Activated T-helper 2 cell treated with anti-CD3 and anti-CD28 coated beads, Interferon-gamma antibody, Interleukin-2, Interleukin-4, amounts not matched to agents 10 μg/mL and 5 μg/mL and 100 μg/mL, durations not matched to agents 14 hours and 24 hours and 36 hours (primary cell): ENCODE measurements at places on chromosomes 5 and 9.
A peak's percentile ranks its signal among the peaks of the same experiment; 100 is the strongest.

DNA sequence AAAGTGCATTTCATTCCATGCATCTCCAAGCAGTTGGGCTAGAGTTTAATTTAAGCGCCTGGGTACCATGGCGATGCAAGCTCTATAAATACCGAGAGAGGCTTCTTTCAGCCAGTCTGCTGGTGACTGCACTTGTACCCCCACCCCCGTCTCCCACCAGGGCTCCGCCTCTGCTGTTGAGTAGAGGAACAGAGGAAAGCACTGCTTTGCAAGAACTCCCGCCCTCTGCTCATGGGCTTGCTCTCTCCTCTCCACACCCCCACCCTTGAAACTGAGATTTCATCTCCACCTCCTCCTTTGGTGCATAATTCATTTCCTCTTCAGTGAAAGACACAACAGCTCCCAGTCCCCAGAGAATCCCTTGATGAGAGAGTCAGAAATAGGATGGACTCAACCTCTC is 5.1 kb upstream of the WWC1 start:
- no peak for DNase-seq

DNA sequence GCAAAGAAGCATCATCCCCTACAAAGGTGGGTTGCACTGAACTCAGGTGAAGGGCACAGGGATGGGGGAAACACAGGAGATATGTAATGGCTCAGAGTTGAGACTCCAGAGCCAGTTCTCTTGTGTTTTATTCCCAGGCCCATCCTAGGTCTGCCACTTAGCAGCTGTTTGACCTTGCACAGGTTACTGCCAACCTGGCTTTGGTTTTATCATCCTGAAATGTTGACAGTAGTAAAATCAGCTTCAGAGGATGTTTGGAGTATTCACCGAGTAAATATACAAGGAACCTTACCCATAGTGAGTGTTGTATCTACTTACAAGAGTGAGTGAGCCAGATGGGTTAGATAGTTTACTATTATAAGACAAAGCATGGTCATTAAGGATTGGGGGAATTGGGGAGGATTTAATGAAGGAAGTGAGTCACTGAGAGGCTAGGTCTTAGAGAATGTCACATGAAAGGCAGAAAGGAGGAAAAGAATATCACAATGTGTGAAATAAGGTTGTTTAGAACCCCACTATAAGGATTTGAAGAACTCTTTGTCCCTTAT is 141.3 kb downstream of the MAN2A1 start:
- DNase-seq = no peak

GRCh38 chr9:378263-378662 is 163.6 kb downstream of the DOCK8 start:
- peak; percentile 10 for DNase-seq

DNA sequence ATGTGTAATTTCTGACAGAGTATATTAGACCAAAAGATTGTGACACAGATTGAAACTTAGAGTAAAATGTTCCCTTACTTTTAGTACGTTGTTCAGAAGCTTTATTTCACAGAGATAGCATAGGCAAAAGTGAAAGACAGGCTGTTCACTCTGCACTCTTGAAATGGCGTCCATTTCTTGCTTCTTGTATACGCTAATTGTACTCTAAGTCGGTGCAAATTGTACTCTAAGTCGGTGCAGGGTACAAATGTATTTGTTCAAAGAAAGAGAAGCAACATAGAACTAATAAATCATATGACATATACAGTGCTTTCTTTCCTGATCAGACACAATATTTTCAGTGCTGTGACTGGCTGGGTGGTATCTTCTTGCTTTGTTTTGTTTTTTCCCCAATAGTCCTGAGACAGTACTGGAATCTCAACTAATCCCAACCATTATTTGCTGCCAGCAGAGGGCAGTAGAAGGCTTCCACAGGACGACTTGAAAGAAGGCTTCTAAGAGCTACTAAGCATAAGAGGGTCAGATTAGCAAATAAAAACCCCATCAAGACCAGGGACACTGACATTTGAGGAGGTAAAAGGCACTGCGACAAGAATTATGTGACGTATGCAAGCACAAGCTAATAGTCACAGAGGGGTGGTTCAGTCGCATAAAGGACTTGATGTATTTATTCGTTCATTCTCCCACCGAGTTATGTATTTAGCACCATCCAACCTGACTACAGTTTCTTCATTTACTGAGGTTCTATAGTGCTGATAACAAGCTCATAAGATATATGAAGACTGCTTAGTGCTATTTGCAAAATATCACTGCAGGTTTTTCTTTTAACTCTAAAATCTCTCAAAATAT is 831.8 kb downstream of the TAF11L14 start:
- peak; percentile 14 for DNase-seq

GRCh38 chr5:35151146-35151920 is 79.0 kb downstream of the PRLR start:
- DNase-seq = no peak

GRCh38 chr9:130360672-130361071 is 84.1 kb upstream of the ASS1 start:
- no peak for DNase-seq

DNA sequence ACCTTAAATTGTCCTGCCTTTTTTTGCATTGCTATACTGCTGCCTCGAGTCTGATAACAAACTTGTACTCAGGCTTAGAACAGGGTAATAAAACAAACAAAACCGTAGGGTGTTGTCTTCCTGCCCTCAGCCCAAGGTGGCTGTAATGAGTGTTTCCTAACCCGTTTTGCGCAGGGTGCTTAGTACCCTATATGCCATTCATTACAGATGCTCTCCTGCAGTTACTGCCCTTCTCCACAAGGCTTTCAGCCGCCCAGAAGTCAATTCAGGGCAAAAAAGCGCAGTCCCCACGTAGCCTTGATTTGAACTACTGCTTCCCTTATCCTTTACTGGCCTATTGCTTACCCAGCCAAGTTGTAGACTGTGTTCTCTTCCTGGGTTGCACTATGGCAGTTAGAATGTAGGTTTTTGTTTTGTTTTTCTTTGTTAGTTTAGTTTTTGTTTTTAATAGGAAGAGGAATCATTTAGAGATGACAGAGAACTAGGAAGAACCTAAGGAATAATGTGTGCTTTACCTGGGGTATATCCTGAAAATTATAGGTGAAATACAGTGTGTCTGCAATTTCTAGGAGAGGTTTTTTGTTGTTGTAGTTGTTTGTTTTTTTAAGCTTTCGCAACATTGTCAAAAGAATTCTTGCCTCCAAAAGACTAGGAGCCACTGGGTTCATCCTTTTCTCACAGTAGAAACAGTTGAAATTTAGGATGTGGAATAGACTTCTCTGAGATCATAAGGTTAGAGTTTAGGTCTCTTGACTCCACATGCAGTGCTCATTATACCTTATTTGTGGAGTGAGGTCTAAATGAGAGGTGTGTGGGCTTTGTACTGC is 1.3 kb downstream of the HMGXB3 start:
- DNase-seq = peak; percentile 66

DNA sequence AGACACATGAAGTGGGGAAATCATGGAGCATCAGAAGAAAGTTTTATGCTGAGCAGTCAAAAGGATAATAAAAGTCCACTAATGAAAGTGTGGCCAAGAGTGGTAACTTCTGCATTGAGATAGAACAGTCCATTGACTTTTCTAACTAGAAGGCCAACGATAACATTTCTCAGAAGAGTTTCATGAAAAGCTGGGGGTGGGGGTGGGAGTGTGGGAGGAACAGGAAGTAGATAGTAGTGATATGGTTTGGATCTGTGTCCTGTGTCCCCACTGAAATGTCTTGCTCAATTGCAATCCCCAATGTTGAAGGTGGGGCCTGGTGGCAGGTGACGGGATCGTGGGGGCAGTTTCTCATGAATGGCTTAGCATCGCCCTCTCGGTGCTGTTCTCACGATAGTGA is 36.2 kb upstream of the SNAPC3 start:
- no peak for DNase-seq

DNA sequence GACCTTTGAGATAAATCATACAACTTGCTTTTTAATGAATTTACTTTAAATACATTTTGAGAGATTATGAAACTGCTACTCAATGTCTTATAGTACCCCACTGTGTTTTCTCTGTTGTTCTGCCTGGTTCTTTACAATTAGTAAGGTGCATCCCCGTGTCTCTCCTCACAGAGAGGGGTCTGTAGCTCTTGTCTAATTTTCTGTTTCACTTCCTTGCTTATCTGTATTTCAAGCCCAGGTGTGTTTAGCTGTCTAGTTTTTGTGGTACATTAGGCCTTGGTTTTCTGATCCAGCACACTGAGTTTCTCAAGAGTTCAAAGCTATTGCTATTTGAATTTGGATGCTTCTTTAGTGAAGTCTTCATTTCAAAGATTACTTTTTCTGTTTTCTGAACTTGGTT is 105.1 kb downstream of the MAST4 start:
- no peak for DNase-seq

DNA sequence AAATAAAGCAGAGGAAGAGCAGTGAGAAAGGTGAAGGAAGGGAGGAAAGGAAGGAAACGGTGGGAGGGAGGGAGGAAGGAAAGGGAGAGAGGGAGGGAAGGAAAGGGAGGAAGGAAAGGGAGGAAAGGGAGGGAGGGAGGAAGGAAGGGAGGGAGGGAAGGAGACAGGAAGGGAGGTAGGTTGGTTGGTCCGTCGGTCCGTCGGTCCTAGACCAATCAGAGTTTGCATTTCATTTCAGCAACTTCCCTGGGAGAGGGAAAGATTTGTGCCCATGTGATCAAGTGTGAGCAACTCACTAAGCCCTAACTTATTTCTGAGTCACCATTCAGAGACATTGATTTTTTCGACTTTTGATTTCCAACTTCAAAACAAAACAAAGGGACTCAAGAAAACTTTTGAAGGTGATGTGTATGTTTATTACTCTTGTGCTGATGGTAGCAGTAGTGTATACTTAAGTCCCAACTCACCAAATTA is 18.8 kb downstream of the NANS start:
- no peak for DNase-seq

- no peak for DNase-seq
Observed at GRCh38 chr9:128903871-128904620, 16.7 kb upstream of the PHYHD1 start.

- no peak for DNase-seq
Observed at GRCh38 chr5:95191330-95191729, 93.6 kb downstream of the MCTP1 start.

GRCh38 chr9:112034216-112034611 is 137.6 kb downstream of the UGCG start:
- DNase-seq = no peak

DNA sequence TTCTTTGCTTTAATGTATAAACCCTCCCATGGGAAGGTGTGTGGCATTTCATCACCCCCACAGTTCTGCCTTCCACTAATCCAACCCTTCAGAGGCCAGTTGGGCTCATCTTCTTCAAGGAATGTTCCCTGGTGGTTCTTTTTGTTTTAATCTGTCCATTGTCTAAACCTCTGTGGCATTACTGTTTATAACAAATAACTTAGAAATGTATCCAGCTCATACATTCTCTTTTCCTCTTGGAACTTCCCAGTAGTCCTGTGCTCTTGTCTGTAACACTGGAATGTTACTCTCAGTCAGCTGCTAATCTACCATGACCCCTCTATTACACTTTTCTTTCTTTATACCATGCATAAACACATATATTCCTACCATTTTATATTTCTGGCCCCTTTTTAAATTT is 213.5 kb upstream of the TARS1 start:
- DNase-seq = no peak

DNA sequence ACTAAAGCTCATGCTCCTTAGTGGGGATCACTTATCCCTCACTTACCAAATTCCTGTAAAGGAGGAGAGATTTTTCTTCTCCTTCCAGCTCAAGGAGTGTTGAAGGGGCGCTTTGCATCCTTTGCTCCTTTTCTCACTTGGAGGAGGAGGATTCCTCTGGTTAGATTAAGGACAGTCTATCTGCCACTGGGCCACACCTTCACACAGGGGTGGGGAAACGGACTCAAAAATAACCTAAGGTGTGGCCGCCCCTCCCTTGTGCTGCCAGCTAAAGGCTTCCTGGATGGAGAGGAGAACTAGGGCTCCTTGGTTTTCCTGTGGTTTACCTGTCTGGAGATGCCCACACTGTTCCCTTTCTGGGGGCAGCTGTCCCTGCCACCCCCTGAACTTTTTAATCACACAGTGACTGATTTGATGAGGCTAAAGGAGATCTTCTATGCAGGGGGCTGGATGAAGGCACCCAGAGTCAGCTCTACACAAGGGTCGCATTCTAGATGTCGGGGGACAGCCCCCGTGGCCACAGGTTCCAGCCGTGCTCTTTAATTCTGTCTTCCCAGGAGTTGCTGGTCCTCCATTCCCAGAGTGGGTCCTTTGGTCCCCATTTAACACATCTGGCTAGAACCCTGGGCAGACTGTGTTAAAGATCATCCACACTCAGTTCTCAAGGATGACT is 14.4 kb downstream of the GLRX start:
- no peak for DNase-seq

- no peak for DNase-seq
Observed at GRCh38 chr5:105687493-105687892, 1983.2 kb downstream of the EFNA5 start.

DNA sequence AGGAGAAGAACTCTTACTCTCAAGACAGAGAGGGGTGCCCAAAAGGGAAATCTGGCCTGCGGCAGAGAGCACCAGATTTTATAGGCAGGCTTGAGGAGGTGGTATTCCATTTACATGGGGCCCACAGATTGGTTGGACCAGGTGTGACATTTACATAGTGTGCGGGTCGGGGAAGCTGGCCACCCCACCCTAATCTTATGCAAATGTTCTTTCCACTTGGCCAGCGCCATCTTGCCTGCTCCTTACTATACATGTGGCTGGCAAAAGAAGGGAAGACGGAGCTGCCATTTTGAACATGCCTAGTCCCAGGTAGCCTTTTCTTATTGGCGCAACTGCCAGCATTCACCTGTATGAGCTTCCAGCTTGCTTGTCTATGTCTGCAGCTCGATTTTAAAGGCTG is 34.8 kb downstream of the PLEKHG4B start:
- DNase-seq = no peak

DNA sequence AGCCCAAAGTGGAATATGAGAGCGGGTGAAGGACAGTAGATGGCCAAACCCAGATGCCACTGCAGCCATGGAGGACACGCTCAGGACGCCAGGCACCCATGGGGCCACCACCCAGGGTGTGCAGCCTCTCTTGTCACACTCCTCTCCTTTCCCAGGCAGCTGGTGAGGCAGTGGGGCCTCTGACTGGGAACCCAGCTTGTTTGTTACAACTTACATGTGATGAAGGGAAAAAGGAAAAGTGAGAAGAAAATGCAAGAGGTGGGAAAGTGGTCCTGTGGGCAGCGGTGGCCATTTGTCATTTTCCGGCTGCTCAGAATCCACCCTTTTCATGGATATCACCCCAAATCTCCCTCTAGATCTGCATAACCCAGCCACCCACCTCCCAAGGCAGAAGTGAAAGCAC is 62.7 kb upstream of the UNC5A start:
- DNase-seq = peak; percentile 3

- DNase-seq = no peak
Observed at GRCh38 chr9:103514767-103515166, 519.6 kb downstream of the CYLC2 start.
